Suppressor macrophage treated with lipopolysaccharide for 4 hours (primary cell): ENCODE measurements at places on chromosomes 12 and 14.

GRCh38 chr12:607541-608001 is 55.7 kb downstream of the NINJ2 start:
- no peak for DNase-seq

- DNase-seq = no peak
Measured at GRCh38 chr12:39467432-39467870, 24.5 kb upstream of the KIF21A start.

- no peak for DNase-seq
Measured at GRCh38 chr12:94561943-94562411, 88.4 kb downstream of the TMCC3 start.

- DNase-seq = no peak
Measured at GRCh38 chr12:88566430-88566829, 13.8 kb downstream of the KITLG start.

DNA sequence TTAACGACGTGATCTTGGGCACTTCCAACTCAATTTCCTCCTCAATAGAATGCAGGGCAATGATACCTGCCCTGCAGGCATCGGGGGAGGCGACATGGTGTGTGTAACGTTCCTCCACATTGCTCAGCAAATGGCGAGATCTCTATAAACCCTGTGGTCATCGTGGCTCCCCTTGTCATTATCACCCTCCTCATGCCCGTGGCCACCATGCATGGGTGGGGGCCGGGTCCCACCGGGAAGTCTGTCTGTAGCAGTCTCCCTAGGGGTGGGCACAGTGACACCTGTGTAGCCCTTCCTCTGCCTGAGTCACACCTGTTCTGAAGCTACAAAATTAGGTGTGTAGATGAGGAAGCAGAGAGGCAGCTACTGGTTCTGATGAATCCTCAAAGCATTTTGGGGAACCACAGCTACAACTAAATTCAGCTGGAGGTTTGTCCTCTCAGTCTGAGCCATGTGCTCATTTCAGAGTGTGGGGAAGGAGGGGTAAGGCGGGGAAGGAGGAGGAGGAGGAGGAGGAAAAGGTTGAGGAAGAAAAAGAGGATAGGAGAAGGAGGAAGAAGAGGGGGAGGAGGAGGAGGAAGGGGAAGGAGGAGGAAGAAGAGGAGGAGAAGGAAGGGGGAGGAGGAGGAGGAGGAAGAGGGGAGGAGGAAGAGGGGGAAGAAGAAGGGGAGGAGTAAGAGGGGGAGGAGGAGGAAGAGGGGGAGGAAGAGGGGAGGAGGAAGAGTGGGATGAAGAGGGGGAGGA is 11.0 kb upstream of the CACNA2D4 start:
- no peak for DNase-seq

GRCh38 chr14:65251213-65251612 is 148.9 kb upstream of the MAX start:
- DNase-seq = peak; percentile 94

DNA sequence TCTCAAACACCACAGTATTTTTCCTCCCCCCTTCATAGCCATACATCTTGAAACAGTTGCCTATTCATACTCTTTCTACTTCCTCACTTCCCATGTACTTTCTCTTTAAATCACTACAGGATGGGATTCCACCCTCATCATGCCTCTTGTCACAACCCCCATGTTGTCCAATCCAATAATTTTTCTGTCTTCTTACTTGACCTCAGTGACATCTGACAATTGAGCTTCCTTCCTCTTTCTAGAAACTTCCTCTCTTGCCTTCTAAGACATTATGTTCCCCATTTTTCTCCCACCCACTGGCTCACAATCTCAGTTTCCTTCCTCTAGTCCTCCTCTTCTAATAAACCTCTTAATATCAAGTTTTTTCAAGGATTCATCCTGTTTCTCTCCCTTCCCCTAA is 5.3 kb downstream of the C2CD5 start:
- DNase-seq = peak; percentile 89

DNA sequence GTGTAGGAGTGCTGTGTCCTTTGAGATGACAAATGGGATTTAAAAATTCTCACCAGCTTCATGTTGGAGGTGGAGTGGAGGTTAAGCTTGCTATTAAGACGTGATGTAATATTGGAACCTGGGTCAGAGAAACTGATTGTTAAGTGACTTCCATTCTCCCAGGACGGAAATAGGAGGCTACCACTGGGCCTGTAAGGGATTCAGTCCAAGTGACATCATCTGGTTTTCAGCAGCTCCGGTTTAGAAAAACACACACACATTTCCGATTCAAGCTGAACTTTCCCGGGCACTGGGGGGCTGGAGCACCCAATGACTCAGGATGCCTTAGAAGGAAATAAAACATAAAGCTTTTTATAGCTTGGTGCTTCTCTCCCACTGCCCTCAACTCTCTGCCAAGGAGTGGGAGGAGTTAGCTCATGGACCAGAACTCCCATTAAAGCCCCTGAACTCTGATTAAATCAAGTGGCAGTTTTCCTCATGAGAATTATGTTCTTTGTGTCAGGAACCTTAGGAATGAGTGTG is 12.4 kb downstream of the CALM1 start:
- DNase-seq = peak; percentile 54

DNA sequence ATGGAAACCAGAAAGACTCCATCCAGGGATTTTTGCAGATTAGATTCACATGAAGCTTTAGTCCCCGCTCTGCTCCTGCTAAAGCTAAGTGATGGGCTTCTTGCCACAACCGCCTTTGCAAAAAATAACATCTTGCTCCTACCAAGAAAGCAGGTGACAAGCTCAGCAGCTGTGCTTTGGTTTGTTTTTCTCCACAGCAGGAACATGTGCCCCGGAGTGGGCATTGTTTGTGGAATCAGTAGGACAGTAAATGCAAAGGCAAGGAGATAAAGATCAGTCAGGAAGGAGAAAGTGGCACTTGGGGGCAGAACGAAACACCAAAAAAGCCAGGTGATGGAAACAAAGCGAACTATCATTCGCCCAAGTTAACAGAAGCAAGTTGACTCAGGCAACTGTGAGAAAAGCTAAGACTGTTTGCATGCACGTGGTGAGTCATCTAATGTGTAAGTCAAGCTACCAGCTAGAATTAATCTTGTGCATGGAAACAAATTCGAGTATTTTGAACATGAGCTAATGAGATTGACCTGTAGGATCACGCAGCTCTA is 165.5 kb upstream of the PLXNC1 start:
- no peak for DNase-seq

DNA sequence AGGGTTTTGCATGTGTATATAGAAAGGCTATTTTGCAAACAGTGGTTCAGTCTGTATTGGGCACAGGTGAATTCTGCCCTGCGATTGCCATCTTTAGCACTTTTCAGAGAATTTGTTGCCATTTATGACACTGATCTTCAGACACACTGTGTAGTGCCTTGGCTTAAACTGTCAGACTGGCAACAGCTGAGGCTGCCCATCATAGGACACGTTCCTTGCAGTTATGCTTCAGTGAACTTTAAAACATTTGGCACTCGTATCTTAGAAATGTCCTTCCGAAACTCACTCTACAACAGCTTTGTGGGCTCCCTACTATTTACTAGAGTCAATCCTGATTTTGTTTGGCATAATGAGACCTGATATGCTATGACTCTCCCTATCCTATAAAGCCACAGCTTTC is 29.1 kb downstream of the AP5M1 start:
- no peak for DNase-seq

GRCh38 chr12:331287-331686 is 57.8 kb downstream of the KDM5A start:
- no peak for DNase-seq

DNA sequence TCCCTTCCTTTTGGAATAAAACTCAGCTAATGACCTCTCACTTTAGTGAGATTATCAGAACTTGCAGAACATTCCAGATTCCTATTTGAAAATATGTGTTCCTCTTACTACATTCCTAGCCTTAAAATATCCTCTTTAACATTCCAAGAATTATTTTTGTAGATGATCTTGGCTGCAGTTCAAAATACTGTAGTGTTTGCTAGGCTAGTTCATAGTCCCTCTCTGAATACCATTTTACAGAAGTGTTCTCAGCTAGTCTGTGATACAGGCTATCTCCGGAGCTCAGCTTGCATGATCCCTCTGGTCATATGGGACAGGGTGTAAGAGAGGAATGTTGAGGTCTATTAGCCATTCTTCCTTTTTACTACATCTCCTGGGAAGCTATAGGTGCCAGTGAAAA is 17.6 kb upstream of the GPR33 start:
- no peak for DNase-seq

DNA sequence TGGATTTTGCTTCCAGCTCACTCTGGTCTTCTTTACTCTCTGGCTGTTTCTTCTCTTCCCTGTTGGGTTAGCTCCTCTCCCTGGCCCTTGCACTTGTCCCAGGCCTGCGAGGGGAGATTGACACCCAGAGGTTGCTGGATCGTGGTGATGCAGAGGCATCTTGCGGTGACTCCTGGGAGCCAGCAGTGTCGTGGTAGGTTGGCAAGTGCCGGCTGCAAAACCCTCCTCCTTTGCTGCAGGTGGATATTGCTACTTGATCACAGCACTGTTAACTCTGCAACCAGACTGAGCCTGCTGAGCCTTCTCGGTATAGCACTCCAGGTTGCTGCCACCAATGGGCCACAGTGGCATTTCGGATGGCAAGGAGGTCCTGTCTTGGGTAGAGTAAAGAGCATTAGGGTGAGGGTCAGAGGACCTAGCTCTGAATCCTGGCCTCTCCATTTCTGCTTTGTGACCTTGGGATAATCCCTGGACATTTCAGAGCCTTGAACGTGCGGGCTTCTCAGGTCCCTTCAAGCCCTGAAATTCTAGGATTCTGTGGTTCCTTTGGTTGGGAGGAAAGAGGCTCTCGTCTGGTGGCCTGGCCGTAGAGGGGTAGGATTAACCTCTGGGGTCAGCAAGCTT is 87.4 kb downstream of the TSPAN9 start:
- DNase-seq = no peak

GRCh38 chr12:52690351-52691075 is 10.3 kb upstream of the KRT1 start:
- no peak for DNase-seq

DNA sequence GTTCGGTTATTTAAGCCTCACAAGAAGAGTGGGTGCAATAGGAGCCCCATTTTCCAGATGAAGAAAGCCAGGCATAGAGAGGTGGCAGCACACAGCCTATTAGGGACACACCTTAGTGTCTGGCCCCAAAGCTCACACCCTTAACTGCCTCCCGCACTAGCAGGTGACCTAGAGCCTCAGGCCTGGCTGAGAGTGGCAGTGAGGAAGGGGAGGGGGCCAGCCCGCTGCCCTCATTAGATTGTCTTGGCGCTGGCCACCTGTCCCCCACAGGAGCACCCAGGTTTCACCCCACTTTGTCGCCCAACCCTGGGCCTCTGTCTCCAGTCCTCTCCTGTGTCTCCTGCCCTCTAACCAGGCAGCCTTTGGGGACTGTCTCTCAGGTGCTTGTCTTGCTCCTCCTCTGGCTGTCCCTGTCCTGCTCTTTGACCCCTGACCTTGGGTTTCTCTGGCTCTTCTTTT is 18.5 kb upstream of the PGF start:
- no peak for DNase-seq

DNA sequence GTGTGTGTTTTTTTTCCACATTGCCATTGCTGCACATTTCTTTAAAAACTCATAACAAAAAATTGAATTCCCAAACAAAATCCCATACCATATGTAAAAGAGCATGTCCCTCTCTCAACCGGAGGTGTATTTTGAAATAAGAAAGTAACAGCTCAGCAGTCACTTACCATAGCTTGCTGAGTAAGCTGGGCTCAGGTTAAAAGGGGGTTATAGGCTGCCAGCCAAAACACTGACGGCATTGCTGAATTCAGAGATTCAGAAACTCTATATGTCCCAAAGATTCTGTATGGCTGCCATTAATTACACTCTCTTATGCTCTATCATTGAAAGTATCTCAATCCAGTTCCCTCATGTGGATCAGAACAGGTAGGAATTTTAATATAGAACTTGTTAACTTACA is 276.0 kb downstream of the FOXG1 start:
- no peak for DNase-seq

GRCh38 chr12:57989838-57990237 is 48.5 kb downstream of the ATP23 start:
- no peak for DNase-seq

GRCh38 chr14:78805570-78805969 is 635.4 kb downstream of the NRXN3 start:
- DNase-seq = no peak

DNA sequence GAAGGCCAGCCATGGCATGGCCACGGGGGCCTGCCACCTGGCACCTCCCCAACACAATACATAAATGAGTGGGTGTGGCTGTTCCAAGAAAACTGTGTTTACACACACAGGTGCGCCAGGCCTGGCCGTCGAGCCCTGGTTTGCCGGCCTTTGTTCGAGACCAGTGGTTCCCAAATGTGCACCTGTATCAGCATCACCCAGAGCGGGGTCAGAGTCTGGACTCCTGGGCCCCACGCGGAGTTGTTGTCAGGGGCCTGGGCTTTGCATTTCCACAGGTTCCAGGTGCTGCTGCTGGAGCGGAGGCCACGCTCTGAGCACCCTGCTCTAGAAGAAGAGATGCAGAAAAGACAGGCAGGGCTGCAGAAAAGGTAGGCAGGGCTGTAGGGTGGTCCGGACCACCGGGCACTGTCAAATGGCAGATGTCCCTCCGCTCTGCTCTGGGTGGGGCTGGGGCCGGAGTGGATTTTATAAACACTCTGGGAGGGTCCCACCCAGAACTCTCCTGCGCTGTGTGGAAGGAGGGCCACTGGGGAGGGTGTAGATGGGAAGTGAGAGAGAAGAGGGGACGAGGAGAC is 4.2 kb upstream of the ASPG start:
- DNase-seq = no peak
